ENCODE measurements at places on chromosomes 1 and 21. TPM values are rescaled to one million over a fixed set of nuclear protein-coding genes. Genes with fewer than 3 reads are reported as not detected.

DNA sequence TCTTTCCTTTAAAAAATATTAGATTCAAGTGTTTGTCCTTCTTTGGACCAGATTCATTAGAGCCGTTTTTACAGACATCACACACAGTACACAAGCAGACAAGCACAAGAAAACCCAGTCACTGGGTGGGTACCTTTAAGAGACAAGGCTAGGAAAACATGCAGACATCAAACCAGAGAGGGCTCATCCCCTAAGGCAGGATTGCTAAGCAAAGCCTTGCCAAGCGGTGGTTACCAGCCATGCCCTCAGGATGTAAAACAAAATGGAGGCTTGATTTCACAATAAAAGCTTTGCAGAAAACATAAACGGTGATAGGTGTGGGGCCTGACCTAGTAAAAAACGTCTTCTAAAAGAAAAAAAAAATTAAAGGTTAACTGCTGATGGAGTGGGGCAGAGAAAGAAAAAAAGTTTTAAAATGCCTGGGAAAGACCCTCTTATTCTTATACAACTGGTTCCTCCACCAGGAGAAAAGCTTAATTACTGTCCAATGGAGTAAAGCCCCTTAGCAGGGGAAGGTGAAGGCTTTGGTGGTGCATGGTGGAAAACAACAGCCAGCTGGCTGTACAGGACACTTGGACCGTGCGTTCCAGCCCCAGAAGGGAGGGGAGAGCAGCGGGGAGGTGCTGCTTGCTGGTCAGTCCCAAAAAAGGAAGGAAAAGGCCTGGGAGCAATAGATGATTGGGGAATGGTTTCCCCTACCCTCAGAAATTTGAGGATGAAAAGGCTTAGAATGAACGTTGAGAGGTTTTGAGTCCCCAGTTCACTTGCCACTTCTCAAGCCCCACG, 30.4 kb upstream of the FMO1 start:
- DNase-seq, result no peak

DNA sequence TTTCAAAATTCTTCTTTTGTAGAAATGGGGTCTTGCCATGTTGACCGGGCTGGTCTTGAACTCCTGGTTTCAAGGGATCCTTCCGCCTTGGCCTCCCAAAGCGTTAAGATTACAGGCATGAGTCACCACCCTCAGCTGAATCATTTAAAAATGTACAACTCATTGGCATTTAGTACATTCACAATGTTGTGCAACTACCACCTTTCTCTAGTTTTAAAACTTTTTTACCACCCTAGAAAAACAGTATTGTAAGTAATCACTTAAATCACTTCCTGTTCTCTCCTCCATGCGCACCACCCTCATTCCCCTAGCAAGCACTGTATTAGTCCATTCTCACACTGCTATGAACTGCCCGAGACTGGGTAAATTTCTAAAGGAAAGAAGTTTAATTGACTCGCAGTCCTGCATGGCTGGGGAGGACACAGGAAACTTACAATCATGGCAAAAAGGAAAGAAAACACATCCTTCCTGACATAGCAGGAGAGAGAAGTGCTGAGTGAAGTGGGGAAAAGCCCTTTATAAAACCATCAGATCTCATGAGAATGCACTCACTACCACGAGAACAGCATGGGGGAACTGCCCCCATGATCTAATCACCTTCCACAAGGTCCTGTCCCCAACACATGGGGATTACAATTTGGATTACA, 14.4 kb upstream of the THEM5 start:
- peak; percentile 58 for DNase-seq

Gene BTBD8
- total RNA-seq, result 6.1 TPM

Gene ATP1A4
- not detected for total RNA-seq

Gene DDX20
- total RNA-seq, result 28.1 TPM

Gene REG4
- not detected for total RNA-seq

Gene C1orf115
- 124 TPM for total RNA-seq

Gene STMN1
- total RNA-seq, result 233 TPM

Gene FNDC7
- not detected for total RNA-seq

- no peak for DNase-seq
These were observed 3.1 kb downstream of the PRUNE1 start for GRCh38 chr1:151011154-151011850.

Gene GBP6
- not detected for total RNA-seq

- DNase-seq, result no peak
These were observed 18.1 kb downstream of the ZDHHC18 start for GRCh38 chr1:26844424-26845196.

DNA sequence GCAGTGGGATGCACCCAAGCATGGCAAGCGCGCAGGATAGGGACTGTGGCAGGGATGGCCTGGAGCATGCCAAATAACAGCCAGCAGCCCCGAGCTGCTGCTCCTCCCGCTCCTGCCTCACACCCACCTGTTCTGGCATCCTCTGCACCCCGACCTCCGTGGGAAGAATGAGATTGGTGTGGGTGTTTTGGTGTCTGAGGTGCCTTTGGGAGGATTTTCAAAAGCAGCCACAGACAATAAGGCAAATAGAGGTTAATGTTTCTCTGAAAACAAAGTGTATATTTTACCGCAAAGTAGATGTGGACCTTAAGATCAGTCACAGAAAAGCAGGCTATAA, 35.5 kb downstream of the IGFN1 start:
- no peak for DNase-seq

GRCh38 chr1:25113086-25113485, 119.2 kb downstream of the SYF2 start:
- no peak for DNase-seq

GRCh38 chr21:46594276-46594675, 10.6 kb downstream of the S100B start:
- DNase-seq, result no peak

- no peak for DNase-seq
These were observed 9.1 kb upstream of the GALNT2 start for GRCh38 chr1:230057681-230058565.

- peak; percentile 48 for DNase-seq
These were observed 514 bp downstream of the S1PR1 start for GRCh38 chr1:101237229-101237837.

Gene CAPN9
- not detected for total RNA-seq
